Lung (tissue), 17 donors: ENCODE measurements at places on chromosomes 11 and 22.

GRCh38 chr11:13338427-13339069 is 61.0 kb downstream of the BMAL1 start:
- H3K36me3 ChIP-seq, result no peaks in the 10 kb centered on the region
- no peaks in the 10 kb centered on the region for H3K4me1 ChIP-seq

- peak overlapping the region; percentile 99 for H3K4me3 ChIP-seq
- peaks cover 27% of the 10 kb centered on the region for H3K4me1 ChIP-seq
- H3K36me3 ChIP-seq, result peaks cover 56% of the 10 kb centered on the region
- peak; percentile 66 for DNase-seq
These were observed 1.1 kb downstream of the EIF4G2 start for GRCh38 chr11:10807493-10808234.

- peak overlapping the region; percentile 48 for H3K27ac ChIP-seq
- peak overlapping the region; percentile 40 for H3K4me3 ChIP-seq
- H3K36me3 ChIP-seq, result peaks cover 10% of the 10 kb centered on the region
- peak; percentile 87 for DNase-seq
These were observed 1.5 kb downstream of the DDB2 start for GRCh38 chr11:47216121-47216798.

GRCh38 chr11:92735039-92735438 is 234.4 kb upstream of the MTNR1B start:
- no peak overlapping the region for H3K4me3 ChIP-seq
- DNase-seq, result no peak
- no peaks in the 10 kb centered on the region for H3K27me3 ChIP-seq
- no peaks in the 10 kb centered on the region for H3K36me3 ChIP-seq
- peaks cover 12% of the 10 kb centered on the region for H3K4me1 ChIP-seq
- no peak overlapping the region for H3K27ac ChIP-seq

DNA sequence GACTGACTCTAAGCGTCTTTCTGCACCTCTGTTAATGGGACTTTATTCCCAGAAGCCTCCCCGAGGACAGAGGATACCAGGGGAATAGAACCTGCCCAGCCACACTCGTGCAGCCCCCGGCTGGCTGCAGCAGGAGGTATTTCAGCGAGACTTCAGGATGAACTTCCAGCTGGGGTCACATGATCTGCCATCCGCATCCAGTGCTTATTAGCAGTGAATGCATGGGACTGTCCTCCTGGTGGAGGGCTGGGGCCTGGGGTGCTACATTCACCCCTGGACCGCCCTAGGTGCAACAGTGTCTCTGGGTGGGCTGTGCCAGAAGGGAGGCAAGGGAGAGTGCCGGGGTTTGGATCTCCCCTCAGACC is 1.6 kb downstream of the DUSP8 start:
- no peak for DNase-seq
- no peak overlapping the region for H3K4me3 ChIP-seq
- no peak overlapping the region for H3K27ac ChIP-seq
- H3K4me1 ChIP-seq, result no peaks in the 10 kb centered on the region
- H3K36me3 ChIP-seq, result peaks cover 3% of the 10 kb centered on the region

- DNase-seq, result no peak
- H3K4me1 ChIP-seq, result no peaks in the 10 kb centered on the region
- H3K4me3 ChIP-seq, result no peak overlapping the region
- no peaks in the 10 kb centered on the region for H3K36me3 ChIP-seq
- H3K27ac ChIP-seq, result no peak overlapping the region
These were observed 541.4 kb upstream of the CCDC90B start for GRCh38 chr11:83827520-83827919.
